CD4-positive, alpha-beta T cell treated with Interleukin-4 for 4 hours (primary cell): ENCODE measurements at places on chromosomes 1 and 21.
A peak's percentile ranks its signal among the peaks of the same experiment; 100 is the strongest.

DNA sequence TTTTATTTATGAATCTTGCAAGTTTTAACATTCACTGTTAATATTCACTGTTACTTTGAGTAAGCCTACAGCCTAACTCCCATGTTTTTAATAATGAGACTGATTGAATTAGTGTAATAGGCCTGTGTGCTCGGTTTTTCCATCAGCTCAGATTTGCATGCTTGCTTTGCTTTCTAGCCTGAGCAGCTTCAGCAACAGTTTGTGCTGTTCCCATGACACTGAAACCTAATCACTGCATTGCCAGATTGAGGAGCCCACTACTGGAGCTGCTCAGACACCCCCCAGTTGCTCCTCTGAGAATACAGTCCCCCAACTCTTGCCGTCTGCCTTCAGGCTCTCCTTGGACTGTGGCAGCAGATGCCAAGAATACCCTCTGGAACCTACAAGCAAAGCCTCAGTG lies 695.4 kb downstream of the BRINP3 start:
- no peak for DNase-seq

DNA sequence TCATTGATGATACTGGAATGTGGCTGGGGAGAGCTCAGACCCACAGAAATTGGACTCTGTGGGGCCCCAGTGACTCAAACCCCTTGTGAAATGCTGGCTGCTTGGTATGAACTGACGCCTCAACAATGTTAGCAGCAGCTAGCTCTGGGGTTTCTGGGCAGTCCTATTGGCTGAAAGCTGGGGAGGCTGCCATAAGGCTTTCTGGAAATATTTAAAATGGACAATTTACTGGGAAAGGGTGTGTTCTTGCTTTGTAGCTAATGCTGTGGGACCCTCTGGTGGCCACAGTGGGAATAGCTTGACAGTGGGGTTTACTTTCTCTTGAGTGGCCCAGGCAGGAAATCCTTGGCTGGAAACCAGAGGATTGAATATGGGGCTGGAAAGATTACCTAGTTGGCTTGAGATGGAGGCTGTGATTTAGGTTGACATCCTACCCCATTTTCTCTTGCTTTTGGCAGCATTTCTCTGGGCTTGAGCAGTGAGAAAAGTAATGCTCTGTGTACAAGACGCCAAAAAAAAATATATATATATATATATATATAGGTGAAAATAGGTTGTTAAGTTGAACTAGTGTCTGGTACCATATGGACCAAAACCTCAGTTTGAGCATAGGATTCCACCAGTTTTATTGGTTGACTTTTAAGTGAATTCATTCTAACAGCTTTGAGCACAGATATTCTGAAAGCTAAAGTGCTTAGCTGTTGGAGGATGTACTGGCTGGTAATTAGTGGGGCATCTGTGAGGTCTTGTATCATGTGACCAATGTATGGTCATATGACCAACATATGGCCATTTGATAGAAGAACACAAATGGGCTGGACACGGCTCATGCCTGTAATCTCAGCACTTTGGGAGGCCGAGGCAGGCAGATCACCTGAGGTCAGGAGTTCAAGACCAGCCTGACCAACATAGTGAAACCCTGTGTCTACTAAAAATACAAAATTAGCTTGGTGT lies 8.2 kb upstream of the S100A10 start:
- peak; percentile 74 for DNase-seq

DNA sequence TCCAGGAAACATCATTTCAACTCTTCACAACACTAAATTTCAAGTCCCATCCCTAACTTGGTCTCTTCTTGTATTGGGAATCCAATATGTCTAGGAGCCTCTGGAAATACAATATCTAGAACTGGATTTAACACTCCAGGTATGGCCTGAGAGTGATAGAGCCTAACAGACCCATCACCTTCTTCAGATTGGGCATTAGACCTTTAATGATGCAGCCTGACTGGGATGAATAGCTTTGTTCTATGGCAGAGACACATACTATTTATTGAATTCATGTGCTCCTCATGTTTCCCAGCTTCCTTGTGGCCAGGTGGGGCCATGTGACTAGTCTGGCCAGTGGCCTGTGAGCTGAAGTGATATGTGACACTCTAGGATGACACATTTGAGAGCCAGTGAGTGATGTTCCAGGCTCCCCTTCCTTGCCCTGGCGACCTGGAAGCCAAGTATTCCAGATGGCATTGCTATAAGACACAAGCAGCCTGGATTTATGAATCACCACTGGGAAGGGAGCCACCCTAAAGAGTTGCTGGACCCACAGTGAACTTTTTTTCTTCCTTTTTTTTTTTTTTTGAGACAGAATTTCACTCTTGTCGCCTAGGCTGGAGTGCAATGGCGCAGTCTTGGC lies 31.0 kb upstream of the POU3F1 start:
- DNase-seq = no peak

GRCh38 chr1:98402860-98403259 lies 258.7 kb upstream of the SNX7 start:
- no peak for DNase-seq

DNA sequence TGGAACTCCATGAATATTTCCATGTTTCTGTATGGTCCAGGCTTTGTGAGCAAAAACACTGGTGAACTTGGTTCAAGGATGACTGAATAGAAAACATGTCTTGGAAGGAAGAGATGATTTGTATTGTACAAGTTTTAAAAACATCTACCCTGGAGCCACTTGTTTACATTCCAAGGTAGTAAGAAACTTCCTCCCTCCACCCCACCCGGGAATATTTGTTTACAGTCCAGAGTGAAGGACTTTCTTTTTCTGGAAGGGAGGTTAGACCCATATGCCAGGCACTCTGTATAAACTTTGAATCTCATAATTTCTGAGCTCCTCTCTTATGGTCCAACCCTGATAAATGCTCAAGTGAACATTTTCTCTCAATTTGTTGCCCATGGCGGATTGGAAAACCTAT lies 323.3 kb upstream of the LYPLAL1 start:
- DNase-seq = no peak

GRCh38 chr1:17251246-17251645 lies 2.3 kb downstream of the PADI3 start:
- DNase-seq = no peak

DNA sequence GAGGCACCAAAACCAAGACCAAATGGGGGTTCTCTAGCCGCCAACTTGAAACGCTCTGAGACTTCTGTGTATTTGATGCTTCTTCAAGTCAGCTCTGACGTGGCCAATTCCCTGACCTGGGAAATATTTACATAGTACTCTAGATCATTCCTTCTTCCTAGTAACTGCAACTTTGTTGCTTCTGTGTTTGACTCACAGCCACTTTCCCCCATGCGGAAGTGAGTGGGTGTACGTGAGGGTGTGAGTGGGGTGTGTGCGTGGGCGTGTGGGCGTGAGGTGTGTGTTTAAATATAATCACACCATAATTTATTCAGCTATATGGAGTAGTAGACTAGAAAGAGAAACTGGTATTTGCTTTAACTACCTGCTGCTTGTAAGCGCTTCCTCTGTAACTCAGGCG lies 111.0 kb downstream of the TAS1R2 start:
- no peak for DNase-seq

DNA sequence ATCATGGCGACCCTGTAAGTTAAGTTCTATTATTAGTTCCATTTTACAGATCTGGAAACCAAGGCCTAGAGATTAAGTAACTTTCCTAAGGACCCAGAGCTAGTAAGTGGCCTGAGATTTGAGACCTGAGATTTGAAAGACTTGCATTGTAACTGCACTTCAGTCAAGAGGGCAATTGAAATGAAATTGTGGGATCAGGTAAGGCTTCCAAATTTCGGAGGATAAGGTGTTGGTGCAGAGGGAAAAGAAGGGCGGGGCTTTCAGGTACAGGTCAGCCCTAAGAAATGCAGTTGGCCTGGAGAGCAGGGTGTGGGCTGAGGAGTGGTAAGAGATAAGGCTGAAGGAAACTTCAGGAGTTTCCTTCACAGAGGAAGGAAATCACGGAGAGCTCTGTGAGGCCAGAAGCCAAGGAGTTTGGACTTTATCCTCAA lies 51.1 kb downstream of the SLC16A1 start:
- no peak for DNase-seq

- DNase-seq = no peak
Observed at GRCh38 chr1:67570486-67571143, 114.4 kb upstream of the GADD45A start.

DNA sequence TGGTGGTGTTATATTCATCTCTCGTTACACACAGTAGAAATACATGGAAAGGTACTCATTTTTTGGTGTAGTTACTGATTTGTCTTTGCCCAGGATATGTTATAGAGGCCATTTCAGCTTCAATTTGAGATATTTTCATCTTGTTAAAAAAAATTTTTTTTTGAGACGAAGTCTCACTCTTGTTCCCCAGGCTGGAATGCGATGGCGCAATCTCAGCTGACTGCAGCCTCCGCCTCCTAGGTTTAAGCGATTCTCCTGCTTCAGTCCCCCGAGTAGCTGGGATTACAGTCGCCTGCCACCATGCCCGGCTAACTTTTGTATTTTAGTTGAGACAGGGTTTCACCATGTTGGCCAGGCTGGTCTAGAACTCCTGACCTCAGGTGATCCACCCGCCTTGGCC lies 19.0 kb downstream of the MORC3 start:
- no peak for DNase-seq

GRCh38 chr1:214466403-214467077 lies 84.9 kb downstream of the PTPN14 start:
- DNase-seq = no peak

- DNase-seq = no peak
Observed at GRCh38 chr21:43613755-43614638, 45.3 kb downstream of the HSF2BP start.

GRCh38 chr1:77036560-77036959 lies 169.3 kb downstream of the ST6GALNAC5 start:
- DNase-seq = no peak

GRCh38 chr1:156749419-156750118 lies 1.9 kb downstream of the HDGF start:
- no peak for DNase-seq

DNA sequence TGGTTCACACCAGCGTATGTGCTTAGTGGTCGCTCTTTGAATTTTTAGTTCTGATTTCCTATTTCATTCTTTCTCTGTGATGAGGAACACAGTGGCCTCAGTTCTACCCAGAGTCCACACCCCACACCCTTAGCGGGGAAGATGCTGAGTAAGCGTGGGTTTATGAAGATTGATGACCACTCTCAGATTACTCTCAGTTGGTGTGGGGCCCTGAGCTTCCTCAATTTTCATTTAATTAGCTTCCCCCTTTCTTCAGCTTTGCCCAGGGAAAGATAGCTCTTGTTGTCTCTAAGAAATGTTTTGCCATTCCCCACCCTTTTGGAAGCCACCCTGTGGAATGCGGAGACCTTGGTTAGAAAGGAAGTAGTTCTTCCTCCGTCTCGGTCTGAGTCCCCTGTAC lies 299.9 kb upstream of the PROX1 start:
- no peak for DNase-seq

DNA sequence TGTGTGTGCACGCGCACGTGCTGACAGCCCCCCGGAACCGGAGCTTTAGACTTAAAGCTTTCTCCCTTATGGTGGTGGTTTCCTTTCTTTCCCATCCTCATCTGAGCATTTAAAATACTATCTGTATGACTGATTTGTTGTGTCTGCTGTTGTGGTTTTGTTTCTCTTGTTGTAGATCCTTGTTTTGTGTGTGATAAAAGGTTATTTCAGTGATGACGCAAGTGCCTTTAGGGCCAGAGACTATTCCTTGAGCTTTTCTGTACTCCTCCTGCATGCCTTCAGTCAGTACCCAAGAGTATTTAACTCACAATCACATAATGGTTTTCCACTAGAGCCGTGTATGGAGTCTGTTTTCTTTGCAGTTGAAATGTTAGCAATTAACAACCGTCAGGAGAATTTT lies 45.4 kb downstream of the LCA5L start:
- no peak for DNase-seq

DNA sequence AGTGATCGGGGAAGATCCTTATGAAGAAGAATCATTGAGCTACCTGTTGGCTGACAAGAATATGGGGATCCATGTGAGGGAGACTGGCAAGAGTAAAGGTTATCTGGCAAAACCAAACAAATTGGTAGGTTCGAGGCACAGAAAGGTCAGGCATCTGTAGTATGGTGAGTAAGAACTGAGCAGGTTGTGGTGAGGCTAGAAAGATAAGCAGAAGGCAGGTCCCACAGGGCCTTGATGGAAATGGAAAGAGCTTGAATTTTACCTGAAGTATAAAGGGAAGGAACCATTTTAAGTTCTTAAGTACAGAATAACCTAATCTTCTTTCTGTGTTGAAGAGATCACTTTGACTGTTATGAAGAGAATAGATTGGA lies 11.1 kb downstream of the PTPRC start:
- DNase-seq = no peak

DNA sequence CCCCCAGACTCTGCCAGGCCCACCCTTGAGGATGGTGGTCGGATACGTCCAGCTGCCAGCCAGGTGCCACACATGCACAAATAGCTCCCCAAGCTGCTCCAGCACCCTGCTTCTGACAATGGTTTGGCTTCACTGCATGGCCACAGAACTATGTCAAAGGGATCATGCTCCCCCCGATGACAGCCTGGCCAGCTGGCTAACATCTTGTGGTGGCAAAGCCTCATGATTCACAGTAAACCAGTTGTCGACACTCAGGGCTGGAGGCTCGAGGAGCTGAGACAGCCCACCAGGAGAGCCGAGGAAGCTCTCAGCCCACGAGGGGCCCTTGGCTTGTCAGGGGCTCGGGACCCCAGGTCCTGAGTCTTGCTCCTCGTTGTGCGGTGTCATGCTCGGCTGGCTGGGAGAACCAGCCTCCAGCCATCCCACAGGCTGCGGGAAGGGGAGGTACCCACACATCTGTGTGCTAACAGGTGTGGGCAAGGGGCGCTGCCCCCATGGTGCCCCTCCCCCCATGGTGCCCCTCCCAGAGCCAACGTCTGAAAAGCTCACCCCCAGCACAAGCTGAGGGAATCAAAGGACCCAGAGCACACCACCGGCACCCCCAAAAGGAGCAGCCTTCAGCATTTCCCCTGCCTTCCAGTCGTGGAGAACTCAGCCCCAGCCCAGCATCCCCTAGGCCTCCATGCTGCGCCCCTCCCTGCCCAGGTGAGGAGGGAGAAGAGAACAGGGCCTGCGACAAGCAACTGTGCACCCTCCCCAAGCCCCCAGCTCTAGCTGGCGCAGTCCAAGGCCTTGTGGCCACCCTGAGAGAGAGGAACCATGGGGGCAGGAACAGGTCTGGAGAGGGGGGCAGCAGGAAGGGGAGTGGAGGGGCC lies 41.2 kb downstream of the KIF21B start:
- DNase-seq = no peak

- no peak for DNase-seq
Observed at GRCh38 chr1:238753252-238753651, 633.1 kb upstream of the CHRM3 start.

- DNase-seq = no peak
Observed at GRCh38 chr1:230012741-230013140, 54.3 kb upstream of the GALNT2 start.

DNA sequence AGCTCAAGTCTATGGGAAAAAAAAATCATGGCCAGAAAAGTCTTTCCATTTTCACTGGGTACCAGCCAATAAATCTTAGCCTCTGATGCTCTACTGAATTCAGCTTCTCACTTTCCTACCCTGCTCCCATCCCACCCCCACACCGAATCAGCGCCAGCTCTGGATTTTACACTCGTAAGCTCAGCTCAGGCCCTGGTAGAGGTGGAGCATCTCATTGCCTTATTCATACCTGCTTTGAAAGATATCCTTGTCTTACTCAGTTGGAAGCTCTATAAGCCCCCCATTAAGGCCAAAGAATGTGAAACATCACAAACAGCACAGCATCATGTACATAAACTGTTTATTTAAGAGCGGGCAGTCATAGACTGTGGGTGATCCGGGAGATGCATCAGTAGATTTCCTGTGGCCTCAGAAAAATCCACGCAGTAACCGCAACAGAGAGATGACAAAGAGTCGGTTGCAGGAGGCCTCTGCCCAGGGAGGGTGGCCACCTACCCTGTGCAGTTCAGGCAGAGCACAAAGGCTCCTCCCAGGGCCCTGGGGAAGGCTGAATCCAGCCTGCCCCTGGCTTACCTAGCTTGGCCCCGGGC lies 36.4 kb upstream of the ETS2 start:
- DNase-seq = no peak
